ENCODE measurements at places on chromosomes 12 and 14.

DNA sequence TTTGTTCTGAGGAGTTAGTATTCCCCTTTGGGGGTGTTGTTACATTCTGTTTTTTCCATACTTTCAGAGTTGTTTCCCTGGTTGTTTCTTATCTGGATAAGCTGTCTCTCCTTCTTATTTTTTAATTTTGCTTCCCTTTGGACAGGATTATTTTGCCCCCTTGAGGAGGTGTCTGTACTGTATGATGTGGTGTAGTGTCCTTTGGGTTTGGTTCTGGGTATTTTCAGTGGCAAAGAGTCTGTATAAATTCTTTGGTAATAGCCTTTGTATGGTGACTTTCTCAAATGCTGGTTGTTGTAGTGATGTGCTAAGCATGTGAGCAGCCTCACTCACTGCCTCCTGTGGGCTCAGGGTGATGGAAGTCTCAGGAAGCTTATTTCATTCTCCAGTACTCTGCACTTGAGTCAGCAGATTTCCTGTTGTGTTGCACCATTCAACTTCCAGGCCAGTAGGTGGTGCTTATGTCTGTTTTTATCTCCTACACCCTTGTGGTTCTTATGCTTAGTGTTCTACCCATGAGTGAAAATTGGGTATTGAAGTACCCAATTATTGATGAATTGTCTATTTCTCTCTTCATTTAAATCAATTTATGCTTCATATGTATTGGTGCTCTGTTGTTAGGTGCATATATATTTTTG lies 103.3 kb upstream of the PMCH start:
- DNase-seq = no peak

DNA sequence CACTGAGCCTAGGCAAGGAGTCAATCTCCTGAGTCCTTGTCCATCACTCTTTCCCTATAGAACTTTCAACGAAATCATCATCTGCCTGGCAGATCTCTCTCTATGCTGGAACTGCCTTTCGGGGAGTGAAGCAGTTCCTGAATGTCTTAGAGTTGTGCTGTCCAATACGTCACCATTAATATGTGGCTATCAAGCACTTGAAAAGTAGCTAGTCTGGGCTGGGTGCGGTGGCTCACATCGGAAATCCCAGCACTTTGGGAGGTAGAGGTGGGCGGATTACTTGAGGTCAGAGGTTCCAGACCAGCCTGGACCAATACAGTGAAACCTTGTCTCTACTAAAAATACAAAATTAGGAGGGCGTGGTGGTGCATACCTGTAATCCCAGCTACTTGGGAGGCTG lies 35.1 kb downstream of the NRDE2 start:
- DNase-seq = no peak

DNA sequence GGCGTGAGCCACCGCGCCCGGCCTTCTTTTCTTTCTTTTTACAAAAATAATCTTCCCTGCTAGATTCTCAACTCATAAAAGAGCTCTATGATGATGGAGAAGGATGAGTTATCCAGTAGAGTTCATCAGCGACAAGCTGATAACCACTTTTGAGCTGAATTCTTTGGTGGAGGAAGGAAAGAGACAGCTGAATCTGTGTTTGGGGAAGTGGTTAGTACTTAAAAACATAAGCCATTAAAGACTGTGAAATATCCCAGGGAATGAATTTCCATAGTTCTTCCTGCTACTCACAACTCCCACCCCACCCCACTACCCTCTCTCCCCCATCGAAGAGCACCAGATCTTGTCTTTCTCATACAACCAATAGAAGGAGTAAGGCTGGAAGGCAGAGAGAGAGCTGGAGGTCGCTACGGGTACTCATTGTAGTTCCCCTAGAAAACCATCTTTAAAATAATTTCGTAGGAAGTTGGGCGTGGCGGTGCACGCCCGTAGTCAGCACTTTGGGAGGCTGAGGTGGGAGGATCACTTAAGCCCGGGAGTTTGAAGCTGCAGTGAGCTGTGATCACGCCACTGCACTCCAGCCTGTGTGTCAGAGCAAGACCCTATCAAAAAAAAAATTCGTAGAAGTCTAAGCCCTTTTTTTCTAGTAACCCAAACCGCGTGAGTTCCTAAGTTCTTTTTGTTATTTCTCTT lies 647 bp upstream of the ESPL1 start:
- no peak for DNase-seq

- no peak for DNase-seq
Observed at GRCh38 chr12:115810122-115810901, 467.2 kb downstream of the MED13L start.

- no peak for DNase-seq
Observed at GRCh38 chr12:3658327-3659163, 94.4 kb downstream of the CRACR2A start.

DNA sequence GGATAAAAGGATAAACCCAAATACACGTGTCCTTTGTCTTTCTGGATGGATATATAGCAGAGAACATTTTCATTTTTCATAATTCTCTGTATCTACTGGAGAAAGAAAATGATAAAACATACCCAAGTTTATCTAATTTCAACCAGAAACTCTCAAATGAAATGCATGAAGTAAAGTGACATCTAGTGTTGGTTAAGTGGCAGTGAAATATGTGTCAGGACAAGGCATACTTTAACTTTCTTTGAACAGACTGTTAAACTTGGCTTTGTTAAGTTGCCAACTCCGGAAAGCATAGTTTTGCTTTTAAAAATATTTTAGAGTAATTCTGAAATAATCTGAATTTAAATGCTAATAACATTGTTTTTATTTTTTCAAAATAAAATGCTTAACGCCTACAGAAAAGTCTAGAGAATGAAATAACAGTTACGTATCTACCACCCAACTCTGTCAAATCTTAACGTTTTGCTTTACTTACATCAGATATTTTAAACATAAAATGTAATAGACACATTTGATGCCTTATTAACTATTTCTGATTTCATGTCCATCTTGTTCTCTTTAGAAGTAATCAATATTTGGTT lies 25.2 kb upstream of the NTN4 start:
- peak; percentile 4 for DNase-seq

DNA sequence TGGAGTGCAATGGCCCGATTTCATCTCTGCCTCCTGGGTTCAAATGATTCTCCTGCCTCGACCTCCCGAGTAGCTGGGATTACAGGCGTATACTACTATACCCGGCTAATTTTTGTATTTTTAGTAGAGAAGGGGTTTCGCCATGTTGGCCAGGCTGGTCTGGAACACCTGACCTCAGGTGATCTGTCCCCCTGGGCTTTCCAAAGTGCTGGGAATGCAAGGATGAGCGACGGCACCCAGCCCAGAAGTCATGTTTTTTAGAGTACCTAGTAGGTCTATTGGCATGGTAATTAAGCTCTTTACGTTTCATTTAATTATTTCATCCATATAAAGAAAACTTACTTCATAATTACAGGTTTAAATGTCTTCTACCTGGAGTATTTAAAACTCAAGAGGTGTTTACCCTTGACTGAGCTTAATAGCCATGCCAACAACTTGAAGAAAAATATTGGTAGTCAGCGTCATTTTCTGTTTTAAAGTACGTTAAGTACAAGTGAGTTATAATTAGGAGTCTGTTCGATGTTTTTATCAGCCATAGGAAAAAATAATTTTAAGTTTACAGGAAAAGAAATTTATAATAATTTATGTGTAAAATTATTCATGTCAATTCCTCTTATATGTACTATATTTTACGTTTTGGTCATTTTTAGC lies 4.0 kb downstream of the TMPO start:
- DNase-seq = no peak

DNA sequence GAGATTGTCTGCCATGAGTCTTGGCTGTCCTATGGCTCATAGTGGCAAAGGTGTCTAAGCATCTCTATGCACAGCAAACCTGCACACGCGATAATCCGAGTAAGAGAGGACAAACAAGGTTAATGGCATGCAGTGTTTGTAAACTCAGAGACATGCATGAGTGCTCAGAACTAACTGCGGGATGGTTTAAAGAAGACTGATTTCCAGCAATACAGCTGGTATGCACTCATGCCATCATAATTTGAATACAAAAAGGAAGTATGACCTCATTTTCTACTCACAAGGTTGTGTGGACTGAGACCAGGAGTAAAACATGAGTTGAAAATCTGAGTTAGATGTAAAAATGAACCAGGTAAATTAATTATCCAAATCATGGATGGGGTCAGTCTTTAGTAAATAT lies 16.6 kb upstream of the TCP11L2 start:
- no peak for DNase-seq

GRCh38 chr14:67426161-67426560 lies 14.2 kb upstream of the PLEK2 start:
- no peak for DNase-seq
